ENCODE measurements at places on chromosomes 1 and 21. TPM values are rescaled to one million over a fixed set of nuclear protein-coding genes. Genes with fewer than 3 reads are reported as not detected.

Gene RGS16
- 2.9 TPM for total RNA-seq

Gene MEX3A
- total RNA-seq = 0.03 TPM

Gene CA6
- total RNA-seq = 0.95 TPM

Gene SPRR2F
- total RNA-seq = not detected

Gene HCN3
- total RNA-seq = 4.0 TPM

Gene TRIM67
- not detected for total RNA-seq

Gene PRRX1
- not detected for total RNA-seq

Gene TNFRSF4
- total RNA-seq = 35.4 TPM

Data from T-cell (primary cell).